DMS79 treated with DMSO at 0.1 percent for 48 hours (cell line): ENCODE measurements at places on chromosomes 5 and 9.

GRCh38 chr5:40679148-40679912, 385 bp upstream of the PTGER4 start:
- DNase-seq: peak; percentile 25

DNA sequence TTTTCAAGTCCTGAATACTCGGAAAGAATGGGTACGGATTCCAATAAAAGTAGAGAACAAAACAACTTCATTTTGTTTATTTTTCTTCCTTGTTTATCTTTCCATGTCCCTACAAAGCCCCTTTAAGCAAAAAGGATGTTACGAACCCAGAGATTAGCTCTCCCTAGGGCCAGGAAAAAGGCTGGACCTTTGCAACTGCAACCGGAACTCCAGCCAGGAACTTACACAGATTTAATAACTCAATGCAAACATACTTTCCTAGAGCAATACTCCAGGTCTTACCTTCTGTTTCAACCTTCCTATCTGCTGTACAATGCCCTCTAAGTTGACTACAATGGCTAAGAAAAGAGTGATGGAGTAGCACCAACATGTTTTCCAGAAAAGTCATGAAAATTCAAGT, 7.0 kb downstream of the DENND1A start:
- no peak for DNase-seq

DNA sequence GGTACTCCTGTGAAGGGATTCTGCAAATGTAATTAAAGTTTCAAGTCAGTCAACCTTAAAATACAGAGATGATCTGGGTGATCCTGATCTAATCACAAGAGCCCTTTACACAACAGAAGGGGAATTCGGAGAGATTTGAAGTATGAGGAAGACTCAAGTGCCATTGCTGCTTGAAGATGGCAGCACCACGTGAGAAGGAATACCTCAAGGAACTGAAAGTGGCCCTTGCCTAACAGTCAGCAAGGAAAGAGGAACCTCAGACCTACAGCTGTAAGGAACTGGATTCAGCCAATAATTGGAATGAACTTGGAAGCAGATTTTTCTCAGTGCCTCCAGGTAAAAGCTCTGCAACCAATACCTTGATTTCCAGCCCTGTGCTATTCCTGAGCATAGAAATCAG, 87.4 kb downstream of the THBS4 start:
- DNase-seq: no peak

DNA sequence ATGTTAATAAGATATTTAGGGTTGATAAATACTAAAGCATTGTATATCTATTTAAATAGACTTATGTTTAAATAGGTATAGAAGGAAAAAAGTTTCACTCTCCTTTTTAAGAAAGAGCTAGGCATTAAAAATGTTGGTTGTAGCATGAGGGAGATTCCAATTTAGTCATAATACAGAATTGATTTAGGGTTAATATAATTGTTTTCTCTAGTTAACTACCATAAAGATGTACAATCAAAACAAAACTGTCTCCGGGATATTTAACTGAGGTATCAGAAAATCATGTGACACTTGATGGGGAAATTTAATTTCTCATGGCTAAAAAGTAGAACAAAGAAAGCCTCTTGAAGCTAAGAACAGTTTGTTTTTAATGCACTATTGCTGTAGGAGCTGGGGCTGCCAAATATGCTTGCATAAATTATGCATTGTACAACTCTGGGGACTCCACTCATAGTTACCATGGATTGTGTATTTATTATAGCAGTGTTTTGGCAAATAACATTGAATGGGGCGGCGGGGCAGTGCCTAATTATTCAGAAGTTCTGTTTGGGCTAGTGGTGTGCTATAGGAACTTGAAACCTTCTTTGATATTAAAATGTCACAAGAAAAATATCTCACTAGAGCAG, 44.2 kb downstream of the SMC2 start:
- DNase-seq: no peak

DNA sequence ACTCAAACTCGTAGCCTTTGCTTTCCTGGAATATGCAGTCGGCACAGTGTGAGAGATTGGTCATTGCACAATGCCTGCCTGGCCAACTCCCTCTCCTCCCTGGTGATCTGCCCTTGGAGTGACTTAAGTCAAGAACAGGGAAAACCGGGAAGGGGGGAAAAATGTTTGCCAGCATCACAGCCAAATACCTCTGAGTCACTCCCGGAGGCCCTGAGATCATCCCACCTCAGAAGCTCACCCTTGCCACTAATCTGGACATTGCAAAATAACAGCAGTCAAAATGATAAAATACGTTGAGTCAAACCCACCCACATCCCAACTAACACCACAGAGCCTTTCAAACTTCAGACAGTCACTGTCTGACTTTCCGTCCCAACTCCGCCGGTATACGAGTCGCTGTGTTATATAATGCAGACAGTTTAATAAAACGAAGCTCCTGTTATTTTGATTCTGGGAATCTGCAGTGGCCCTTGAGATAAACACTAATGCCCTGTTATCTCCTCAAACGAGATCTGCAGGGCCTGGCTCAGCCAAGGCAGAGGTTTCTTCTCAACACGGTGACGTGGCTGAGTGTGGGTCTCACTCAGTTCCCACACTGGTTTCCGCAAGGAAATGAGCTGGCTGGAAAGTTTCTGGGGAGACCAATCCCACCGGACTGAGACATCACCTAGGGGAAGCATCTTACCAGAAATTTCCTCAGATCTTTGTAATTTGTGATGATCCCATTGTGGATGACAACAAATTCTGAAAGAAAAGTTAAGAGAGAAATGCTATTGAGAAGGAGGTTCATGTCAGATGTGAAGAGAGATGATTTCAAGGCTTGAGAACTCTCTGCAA, 22.1 kb downstream of the GFPT2 start:
- no peak for DNase-seq

GRCh38 chr9:110880189-110880588, 158.1 kb downstream of the LPAR1 start:
- no peak for DNase-seq

DNA sequence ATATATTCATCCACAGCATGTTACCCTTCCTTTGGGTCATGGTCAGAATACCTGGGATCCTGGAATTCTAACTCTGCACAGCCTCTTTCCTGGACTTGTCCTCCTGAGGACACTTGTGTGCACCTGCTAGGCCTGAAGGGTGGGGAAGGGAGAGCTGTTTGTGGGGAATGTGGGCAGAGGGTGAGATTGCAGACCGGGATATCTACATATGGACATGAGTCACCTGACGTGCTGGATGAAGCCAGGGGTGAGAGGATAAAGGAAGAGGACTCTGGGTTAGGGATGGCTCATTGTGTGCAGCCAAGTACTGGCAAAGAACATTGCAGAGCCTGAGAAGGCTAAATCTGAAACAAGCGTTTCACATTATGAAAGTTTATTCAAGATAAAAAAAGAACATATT, 241.4 kb upstream of the RPS23 start:
- no peak for DNase-seq

DNA sequence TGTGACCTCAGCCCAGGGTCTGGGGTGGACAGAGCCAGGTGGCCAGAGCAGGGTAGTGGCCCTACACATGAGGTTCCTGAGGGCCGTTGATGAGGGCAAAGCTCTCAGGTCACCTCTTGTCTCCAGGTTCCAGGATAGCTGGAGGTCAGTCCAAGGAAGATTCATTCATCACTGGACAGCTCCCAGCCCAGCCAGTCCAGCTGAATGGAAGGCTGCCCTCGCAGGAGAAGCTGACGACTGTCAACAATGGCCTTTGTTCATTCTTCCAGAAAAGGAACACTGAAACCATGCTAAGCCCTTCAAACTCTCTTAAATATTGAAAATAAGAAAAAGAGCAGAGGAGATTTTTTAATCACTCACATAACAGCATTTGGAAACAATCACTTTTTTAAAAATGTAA, 169.7 kb upstream of the TBCA start:
- no peak for DNase-seq

GRCh38 chr9:113578279-113578865, 114.8 kb downstream of the RGS3 start:
- DNase-seq: no peak

GRCh38 chr5:161051920-161052500, 200.0 kb upstream of the ATP10B start:
- peak; percentile 88 for DNase-seq
